ENCODE measurements at places on chromosomes 13 and 19.

GRCh38 chr19:6067975-6068374 is 42.3 kb downstream of the RFX2 start:
- DNase-seq, result no peak

DNA sequence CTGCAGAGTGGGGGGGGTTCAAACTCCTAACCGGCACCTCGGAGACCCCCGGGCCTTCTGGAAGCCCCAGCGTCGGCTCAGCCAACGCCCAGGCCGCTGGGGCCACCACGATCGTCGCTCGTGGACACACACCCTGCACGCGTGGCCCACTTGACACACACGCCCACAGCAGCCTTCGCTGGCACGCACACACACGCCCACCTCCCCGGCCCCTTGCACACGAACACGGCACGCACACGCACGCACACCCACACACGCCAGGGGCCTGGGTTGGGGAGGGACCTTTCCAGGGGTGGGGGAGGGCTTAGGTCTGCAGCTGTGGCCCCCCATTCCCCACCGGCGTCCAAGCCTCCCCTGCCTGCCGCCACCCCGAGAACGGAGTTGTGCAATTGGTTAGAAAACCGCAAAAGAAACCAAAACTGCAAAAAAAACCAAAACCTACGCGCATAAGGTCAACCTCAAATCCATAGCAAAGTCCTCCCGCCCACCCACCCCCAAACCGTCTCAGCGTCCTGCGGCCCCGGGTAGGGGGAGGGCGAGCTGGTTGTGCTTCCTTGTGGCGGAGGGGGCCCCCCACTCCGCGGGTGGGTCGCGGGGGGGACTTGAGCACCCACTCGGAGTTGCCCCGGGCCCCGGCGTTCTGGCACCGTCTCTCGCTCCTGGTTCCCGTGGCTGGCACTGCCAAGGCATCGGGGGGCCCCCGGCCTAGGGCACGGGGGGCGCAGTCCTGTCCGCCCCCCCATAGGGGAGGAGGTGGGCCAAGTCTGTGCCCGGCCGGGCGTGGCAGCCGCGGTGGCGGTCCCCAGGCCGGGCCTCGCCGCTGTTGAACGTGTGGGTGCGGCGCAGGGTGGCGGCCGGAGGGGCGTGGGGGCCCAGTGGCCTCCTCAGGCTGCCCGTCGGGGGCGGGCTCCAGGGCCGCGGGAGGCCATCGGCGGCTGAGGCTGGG is 3.3 kb upstream of the LRG1 start:
- DNase-seq, result no peak

- DNase-seq, result no peak
Measured at GRCh38 chr19:31378404-31378803, 29.2 kb upstream of the TSHZ3 start.

- no peak for DNase-seq
Measured at GRCh38 chr13:24916464-24916863, 152.5 kb downstream of the RNF17 start.

DNA sequence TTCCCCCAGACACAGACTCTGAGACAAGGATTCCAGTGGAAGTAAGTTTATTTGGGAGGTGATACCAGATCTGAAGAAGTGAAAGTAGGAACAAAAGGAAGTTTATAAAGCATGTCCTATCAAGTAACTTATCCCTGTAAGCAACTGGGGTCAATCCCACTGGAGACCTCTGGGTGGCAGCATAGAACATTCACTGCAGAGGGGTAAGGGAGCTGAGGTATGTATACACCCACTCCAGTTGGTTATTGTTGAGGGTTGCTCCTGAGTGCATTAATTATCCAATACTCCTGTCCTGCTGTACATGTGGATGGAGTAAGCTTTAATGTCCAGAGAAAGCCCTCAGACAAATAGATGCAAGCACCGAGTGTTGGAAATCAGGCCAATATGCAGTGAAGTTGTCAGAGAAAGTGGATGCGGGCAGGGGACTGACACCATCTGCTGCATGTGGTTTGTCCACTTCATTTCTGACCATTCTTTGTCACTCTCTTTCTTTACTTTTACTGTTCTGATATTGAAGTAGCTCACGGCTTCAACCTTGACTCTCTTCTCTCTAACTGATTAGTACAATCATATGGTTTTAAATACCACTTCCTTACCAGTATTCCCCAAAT is 46.7 kb downstream of the NOTCH3 start:
- DNase-seq, result peak; percentile 66

DNA sequence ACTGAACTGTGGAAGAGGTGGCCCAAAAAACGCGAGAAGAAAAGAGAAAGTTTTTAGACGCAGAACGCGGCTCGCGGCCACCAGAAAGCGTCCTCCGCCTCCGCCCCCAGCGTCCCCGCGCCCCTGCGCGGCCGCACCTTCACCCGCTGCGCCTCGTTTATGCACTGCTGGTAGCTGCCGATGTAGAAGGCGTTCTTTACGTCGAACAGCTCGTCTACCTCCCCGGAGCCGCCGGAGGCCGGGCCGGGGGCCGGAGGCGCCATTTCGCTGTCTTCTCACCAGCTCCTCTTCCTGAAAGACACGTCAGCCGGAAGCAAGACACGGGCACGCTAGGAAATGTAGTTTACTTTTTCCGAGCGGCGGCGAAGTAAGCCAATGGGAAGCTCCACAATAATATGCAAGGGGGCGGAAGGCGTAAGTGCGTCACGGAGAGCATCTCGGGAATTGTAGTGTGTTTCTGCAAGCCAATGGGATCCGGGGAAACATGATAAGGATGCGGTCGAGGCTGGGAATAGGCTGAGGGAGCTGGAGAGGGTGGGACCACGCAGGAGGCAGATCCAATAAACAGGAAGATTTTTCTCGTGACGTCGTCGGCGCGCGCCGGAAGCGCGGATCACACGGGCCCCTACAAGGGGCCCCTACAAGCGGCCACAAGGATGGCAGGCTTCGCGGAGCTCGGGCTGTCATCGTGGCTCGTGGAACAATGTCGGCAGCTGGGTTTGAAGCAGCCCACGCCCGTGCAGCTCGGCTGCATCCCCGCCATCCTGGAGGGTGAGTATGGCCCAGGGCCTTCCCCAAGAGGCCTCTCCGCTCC is at the start of the genes COPE and DDX49:
COPE (minus strand) TSS at position 302 of the 814 bp plus-strand sequence; CDS start at position 263, 39 bp downstream.
DDX49 (plus strand) TSS at position 630 of the 814 bp plus-strand sequence; CDS start at position 657, 27 bp downstream.
- DNase-seq, result peak; percentile 100

GRCh38 chr13:85019121-85019520 is 780.1 kb downstream of the SLITRK6 start:
- no peak for DNase-seq

GRCh38 chr19:19034204-19034624 is 811 bp downstream of the ARMC6 start:
- peak; percentile 34 for DNase-seq

GRCh38 chr13:25707726-25708125 is 336.0 kb downstream of the ATP8A2 start:
- no peak for DNase-seq

- DNase-seq, result no peak
Measured at GRCh38 chr19:13507053-13507611, 853 bp upstream of the CACNA1A start.

GRCh38 chr19:33193865-33194362 is at the start of gene LRP3:
TSS of gene LRP3 (plus strand) at chr19:33194330. CDS start at chr19:33194786, 456 bp downstream.
- peak; percentile 56 for DNase-seq

GRCh38 chr19:42361545-42361910 is 28.6 kb downstream of the CNFN start:
- no peak for DNase-seq

GRCh38 chr19:32172566-32173160 is 172.7 kb upstream of the ZNF507 start:
- no peak for DNase-seq

DNA sequence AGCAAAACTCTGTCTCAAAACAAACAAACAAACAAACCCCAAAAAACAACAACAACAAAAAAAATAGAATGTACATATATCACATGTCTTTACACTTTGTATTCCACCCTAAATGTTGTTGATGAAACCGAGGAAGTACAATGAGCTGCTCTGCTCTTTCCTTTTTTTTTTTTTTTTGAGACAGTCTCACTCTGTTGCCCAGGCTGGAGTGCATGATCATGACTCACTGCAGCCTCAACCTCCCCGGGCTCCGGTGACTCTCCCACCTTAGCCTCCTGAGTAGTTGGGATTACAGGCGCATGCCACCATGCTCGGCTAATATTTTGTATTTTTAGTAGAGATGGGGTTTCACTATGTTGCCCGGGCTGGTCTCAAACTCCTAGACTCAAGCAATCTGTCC is 30.6 kb upstream of the LRP3 start:
- no peak for DNase-seq

- DNase-seq, result no peak
Measured at GRCh38 chr13:106621833-106622232, 53.9 kb upstream of the ARGLU1 start.

DNA sequence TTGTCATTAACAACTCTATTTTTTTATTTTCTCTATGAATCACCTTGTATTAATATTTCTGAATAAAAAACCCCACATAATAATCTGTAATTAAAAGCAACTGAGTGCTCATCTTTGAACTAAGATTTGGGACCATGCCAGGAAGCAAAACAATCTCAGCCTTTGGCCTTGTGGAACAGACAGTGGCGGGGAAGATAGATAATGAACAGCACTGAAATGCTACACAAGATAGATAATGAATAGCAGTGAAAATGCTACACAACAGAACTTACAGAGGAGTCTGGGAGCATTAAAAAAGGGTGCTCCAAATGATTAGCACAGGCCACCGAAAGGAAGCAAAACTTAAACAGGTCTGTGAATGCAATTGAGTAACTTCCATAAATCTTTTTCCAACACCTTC is 134.9 kb downstream of the GPC5 start:
- no peak for DNase-seq

DNA sequence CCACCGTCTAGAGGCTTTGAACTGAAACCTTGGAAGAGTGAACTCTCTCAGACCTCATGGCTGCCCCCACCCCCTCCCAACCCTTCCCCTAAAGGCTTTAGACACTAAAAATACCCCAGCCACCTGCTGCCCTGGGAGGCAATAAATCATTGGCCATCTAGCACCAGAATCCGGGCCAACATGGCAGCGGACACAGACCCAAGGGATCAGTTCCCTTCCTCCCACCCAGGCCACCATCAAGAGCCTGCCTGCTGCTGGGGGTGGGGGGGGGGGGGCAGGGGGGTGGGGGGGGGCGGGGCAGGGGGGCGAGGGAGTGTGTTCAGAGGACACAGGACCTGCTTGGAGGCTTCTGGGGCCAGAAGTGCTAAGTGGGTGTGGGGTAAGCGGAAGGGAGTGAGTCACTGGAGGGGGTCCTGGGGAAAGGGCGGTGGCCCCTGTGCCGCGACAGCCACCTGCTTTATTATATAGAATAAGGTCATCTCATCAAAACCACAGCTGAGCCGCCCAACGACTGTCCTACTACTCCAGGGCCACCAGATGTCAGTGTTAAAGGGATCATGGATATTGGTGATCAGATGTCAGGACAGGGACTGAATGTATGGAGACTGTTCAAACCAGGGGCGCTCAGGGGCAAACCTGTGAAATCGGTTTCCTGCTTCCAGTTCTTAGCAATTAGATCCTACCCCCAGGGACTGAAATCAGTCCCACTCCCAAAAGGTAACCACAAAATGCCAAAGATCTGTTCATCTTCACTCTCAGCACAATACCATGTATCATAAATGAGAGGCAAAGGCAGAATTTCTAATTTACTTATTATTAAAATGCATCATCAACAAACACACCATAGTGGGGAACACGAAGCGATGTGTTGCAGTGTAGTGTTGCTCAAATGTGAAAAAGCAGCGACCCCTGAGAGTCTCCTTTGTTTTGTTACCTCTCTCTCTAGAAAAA is 24.3 kb downstream of the ARL11 start:
- DNase-seq, result peak; percentile 84

DNA sequence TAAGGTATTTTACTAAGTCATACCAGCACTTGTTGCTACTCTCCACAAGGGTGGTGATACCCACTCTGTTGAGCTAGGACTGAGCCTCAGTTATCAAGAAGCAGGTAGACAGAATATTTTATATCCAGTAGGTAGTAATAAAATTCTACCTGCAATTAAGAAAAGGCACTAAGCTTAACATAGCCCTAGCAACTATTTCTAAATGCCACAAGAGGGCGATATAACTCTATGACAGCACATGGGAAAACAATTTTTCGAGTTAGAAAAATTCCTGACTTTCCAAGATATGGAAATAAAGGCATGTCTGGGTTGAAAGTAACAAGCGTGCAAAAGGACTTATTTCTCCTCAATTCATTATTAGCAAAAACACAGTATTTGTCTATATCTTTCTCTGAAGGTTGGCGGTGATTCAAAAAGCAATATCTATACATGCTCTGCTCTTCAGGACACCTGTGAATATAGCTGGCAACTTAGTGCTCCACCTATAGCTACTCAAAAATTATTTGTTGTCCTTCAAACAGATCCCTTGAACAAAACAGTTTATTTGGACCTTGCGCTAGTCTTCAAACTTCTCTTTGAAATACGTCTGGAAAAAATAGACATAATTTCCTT is 14.7 kb downstream of the CCDC169 start:
- no peak for DNase-seq

GRCh38 chr19:38483016-38483630 is 49.6 kb downstream of the RYR1 start:
- DNase-seq, result no peak

- no peak for DNase-seq
Measured at GRCh38 chr13:31895691-31896090, 135.9 kb upstream of the FRY start.

GRCh38 chr19:53998223-53998622 is 6.8 kb downstream of the CACNG6 start:
- no peak for DNase-seq

DNA sequence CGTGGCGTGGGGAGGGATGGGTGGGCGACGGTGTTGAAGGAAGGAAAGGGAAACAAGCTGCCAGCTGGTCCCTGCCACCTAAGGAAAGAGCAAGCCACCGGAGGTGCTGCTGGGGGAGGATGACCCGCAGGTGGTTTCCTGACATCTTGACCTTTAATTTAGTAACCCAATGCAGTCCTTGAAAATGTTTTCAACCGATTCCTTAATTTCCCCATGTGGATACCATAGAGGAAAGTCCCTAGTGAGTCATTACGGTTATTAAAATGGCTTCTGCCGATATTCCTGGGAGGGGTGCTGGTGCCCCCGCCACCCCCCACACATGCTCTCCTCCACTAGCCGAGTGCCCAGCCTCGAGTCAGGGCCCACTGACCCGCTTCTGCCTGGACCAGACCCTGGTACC is 6.3 kb upstream of the ANKRD10 start:
- no peak for DNase-seq

DNA sequence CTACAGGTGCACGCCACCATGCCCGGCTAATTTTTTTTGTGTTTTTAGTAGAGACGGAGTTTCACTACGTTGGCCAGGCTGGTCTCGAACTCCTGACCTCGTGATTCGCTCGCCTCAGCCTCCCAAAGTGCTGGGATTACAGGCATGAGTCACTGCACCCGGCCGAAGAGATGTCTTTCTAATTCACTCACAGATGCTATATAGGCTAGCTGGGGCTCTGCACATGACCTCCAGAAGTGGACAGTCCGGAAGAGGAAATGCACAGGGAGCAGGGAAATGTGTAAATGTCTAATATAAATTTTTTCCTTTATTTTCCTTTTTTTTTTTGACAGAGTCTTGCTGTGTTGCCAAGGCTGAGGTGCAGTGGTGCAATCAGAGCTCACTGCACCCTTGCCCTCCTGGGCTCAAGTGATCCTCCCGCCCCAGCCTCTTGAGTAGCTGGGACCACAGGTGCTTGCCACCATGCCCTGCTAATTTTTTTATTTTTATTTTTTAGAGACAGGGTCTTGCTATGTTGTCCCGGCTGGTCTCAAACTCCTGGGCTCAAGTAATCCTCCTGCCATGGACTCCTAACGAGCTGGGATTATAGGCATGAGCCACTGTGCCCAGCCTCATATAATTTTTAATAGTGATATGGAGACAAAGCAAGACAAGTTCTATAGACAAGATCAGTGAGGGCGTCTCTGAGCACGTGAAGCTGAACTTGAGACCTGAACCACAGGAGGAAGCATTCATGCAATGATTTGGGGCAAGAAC is 8.4 kb downstream of the GIPC1 start:
- no peak for DNase-seq

Data from NCI-H524 (cell line).